ENCODE measurements at places on chromosomes 5 and 9.

DNA sequence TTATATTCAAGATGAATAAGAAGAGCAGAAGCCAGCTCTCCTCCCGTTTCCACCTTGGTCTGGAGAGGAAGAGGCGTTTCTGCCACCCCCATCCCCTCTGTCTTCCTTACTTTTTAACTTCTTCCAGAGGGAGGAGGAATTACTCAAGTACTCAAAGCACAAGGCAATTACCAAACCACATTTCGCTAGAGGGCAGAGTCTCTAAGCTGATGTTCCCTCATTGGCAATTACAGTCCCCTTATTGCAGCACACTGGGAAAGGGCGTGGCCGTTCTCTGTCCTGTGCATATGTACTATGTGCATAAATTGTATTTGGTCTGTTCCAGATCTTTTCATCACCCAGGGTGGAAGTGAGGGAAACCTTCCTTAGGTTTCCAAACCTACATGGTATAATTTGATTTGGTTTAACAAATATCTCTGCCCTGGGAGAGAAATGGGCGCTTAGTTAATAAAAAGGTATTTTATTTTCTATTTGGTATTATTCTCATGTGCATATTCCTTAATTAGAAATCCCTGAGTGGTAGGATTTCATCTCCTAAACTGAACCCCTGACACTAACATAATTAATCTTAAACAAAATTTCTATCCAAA, 29.8 kb upstream of the ALDOB start:
- DNase-seq, result no peak

DNA sequence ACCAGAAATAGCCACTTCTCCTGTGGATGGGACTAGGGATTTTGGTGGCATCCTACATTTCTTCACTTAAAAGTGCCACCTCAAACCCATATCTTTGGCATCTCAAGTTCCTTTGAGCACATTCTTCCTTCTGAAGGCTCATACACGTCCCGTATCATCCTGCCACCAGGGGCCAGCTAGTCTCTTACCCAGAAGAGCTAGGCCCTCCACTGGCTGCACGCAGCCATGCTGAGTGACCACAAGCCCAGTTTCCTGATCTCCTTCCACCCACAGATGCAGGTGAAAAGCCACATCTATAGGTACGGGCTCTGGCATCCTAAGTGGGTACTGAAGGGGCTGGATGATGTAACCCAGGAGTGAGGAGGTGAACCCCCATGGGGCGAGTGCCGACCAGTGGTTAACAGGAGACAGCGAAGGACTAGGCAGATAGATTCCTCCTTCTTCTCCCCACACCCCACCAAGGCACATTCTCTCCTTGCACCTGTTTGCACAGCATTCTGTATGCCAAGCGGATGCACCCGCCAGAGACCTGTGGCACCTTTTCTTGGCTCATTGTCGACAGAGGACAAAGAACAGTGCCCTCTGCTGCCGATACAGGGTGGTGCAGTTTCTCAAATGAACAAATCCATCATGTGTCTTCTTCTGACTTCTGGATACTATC, 14.4 kb upstream of the SCGB3A1 start:
- DNase-seq, result no peak

- DNase-seq, result no peak
Observed at GRCh38 chr9:12681620-12682019, 11.6 kb upstream of the TYRP1 start.

- DNase-seq, result no peak
Observed at GRCh38 chr5:6228257-6229250, 149.8 kb downstream of the MED10 start.
